ENCODE measurements at places on chromosomes 1 and 21.
A peak's percentile ranks its signal among the peaks of the same experiment; 100 is the strongest.

GRCh38 chr1:200262326-200262965, 147.4 kb downstream of the ZNF281 start:
- no peak for DNase-seq

DNA sequence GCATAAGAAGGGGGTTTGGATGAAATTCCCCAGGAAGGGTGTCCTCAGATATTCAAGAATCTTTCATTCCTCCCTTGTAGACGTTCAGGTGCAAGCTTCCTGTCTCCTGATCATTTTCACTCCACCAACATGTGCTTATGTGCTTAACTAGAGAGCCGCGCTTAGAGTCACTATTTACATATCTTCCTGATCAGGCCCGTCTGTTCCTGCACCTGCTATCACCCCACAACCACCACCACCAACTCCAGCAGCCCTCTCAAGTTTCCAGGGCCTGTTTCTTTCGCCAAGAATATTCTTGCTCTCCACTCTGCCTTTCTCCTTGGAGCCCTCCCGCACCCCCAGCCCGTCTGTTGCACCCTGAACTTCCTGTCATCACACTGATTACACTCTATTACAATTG, 113.4 kb downstream of the SPSB1 start:
- DNase-seq = no peak

DNA sequence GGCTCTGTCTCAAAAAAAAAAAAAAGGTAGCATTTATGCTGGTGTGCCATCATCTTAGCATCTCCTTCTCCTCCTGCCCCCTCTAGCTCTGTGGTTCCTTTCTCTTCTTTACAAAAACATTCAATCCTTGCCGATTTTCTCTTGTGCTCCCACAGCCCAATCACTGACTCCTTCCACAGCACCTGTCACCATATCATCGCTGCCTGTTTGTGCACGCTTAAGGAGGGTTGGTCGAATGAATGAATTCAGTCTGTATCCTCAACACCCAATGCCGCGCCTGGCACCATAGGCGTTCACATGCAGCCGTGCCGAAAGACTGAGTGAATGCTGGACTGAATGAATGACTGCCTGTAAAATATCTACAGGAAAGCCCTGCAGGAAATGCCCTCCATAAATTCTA, 7.9 kb downstream of the RNU5D-1 start:
- no peak for DNase-seq

- DNase-seq = peak; percentile 95
Observed at GRCh38 chr1:33007190-33008050, 29.3 kb downstream of the AK2 start.

DNA sequence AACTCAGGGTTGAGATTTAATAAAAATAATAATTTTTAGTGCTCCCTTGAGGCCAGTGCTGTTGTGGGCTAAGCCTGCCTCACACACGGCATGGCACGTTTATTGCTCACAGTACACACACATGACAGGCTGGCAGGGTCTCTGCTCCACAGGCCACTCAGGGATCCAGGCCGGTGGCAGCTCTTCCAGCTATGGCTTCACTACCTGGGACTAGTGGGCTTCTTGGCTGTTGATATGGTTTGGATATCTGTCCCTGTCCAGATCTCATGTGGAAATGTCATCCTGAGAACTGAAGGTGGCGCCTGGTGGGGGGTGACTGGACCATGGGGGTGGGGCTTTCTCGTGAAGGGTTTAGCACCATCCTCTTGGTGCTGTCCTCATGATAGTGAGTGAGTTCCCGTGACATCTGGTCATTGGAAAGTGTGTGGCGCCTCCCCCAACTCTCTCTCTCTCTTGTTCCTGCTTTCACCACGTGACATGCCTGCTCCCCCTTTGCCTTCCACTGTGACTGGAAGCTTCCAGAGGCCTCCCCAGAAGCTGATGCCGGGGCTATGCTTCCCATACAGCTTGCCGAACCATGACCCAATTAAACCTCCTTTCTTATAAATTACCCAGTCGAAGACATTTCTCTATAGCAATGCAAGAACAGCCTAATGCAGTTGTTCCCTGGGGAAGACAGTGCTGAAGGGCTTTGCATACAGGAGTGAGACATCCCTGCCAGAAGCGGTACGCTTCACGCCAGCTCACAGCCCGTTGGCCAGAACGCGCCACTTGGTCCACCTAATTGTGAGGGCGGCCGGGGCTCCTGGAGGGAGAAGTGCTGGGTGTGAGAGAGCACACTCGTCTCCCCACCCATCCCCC, 226.9 kb upstream of the C1orf174 start:
- DNase-seq = no peak

DNA sequence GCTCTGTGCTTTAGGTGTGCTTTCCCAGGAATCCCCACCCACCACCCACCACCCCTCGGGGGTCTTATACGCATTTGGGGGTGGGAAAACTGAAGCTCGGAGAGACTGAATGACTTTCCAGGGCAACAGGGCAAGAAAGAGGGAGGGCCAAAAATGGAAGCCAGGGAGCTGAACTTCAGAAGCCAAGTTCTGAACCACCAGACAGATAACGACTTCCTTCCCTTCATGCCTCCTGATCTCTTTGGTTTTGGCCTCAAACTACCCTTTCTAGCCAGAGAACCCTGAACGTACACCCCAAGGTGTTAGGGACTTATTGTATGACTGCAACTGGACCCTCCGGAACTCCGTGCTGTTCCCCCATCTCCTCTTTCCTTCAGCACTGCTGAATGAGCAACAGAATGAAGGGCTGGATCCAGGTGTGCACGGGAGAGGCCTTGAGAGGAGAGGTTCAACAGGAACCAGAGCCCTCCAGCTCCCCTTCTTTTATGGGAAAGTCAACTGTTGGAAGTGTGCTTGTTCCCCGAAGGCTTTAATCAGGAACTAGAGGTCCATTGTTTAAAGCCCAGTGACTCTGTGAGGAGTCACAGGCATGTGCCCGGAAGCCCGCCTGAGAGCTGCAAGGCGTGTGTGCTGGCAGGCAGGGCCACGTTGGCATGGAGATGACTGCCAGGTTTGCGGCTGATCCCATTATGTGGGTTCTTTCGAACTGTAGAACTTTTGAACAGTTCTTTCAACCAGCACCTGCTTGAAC, 3.1 kb downstream of the BACE2 start:
- peak; percentile 74 for DNase-seq

GRCh38 chr21:42758721-42759593, 105.5 kb downstream of the PDE9A start:
- DNase-seq = no peak

GRCh38 chr21:32329776-32330175, 31.1 kb downstream of the MRAP start:
- no peak for DNase-seq

- DNase-seq = no peak
Observed at GRCh38 chr1:32170991-32171390, 8.5 kb upstream of the TXLNA start.

- no peak for DNase-seq
Observed at GRCh38 chr1:232176222-232176621, 453.7 kb downstream of the SIPA1L2 start.

- DNase-seq = no peak
Observed at GRCh38 chr1:198241553-198241952, 84.8 kb downstream of the NEK7 start.

GRCh38 chr1:195218428-195219212, 1389.6 kb downstream of the KCNT2 start:
- DNase-seq = no peak

DNA sequence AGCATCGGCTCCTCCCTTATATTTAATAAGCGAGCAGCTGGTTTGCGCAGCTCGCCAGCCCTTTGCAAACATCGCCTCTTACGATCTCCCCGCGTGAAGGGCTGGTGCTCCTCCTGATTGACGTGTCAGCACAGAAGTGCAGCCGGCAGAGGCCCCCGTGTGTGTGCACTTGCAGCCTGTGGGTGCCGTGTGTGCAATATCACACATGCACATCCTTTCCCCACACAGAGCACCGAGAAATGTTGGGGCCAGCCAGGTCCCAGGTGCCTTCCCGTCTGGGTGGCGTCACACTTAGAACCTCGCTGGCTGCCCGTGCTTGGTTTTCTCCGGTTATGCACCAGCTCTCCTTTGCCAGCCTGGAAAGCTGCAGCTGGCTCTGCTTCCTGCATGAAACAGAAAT, 126.6 kb upstream of the AJAP1 start:
- DNase-seq = no peak

DNA sequence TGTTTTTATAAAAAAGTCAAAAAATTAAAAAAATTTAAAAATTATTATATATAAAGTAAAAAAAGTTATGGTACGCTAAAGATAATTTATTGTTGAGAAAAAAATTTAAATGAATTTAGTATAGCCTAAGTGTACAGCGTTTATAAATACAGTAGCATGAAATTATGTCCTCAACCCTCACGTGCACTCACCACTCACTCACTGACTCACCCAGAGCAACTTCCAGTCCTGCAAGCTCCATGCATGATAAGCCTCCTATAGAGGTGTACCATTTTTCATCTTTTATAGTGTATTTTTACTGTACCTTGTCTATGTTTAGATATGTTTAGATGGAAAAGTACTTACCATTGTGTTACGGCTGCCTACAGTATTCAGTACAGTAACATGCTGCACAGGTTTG, 5.1 kb downstream of the DISC1 start:
- DNase-seq = no peak

DNA sequence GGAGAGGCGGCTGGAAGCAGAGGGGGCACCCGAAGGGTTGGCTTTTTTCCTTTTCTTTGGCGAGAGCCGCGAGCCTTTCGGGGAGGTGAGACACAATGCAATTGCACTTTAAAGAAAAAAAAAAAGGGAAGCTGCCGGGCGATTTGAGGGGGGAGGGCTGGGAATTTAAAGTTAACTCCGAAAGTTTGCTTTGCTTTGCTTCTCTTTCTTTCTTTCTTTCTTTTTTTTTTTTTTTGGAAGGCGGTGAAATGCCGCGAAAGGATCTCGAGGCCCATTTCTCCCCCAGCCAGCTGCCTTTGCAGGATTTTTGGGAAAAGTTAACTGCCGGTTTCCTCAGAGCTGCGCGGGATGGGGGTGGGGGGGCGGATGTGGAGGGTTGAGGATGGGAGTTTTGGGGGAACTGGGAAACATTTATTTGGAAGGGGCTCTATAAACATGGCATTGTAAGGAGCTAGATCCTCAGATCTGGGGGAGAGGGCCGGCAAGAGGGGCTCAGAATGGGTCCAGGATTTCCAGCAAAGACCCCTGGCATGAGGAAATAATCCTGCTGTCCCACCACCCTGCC, 997 bp downstream of the ZNF362 start:
- no peak for DNase-seq

- no peak for DNase-seq
Observed at GRCh38 chr1:33948291-33948690, 84.4 kb downstream of the HMGB4 start.

- DNase-seq = peak; percentile 72
Observed at GRCh38 chr1:81550753-81551152, 250.0 kb upstream of the ADGRL2 start.
